ENCODE measurements at places on chromosomes 16 and 17. TPM values are rescaled to one million over a fixed set of nuclear protein-coding genes. Genes with fewer than 3 reads are reported as not detected.

DNA sequence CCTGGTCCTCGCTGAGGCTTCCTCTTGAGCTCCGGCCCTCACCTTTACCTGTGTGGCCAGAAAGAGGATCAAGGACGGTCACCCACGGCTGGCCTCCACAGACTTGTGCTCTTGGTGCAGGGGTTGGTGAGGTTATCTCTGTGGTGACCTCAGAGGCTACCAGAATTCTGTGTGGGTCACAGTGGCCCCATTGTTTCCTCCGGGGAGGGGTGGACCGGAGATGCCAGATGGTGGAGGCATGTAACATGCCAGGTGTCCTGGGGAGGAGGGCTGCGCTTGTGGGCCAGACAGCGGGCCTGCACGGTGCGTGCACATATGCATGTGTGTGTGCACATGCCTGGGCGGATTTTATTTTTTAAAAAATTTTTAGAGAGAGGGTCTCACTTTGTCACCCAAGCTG is 6.3 kb downstream of the SGCA start:
- peak; percentile 17 for DNase-seq

Gene MYO19
- 12.7 TPM for total RNA-seq

Gene CASKIN1
- total RNA-seq: 5.3 TPM

Gene ABCA8
- 52.9 TPM for total RNA-seq

Gene ABAT
- total RNA-seq: 3.4 TPM

Gene GRB7
- total RNA-seq: 2.2 TPM

DNA sequence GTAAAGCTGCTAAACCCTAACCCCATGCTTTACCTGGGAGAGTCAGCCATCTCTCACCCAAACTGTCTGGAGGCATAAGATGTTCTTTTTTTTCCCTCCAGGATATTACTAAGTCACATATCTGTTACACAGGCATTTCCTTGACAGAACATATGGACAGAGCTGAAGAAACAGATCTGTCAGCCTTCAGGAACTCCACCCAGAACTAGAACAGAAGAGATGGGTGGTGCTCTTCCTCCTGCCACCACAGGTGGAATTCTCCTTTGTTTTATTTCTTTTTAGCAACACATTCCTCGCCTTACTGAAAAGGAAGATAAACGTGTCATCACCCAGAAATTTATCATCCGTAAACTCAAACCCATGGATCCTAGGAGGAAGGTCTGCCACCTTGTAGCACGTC is 8.8 kb downstream of the MYCBPAP start:
- DNase-seq: no peak

GRCh38 chr16:24943471-24943870 is 71.7 kb downstream of the ARHGAP17 start:
- DNase-seq: no peak

- DNase-seq: peak; percentile 73
Measured at GRCh38 chr17:55576996-55577586, 65.8 kb upstream of the SMIM36 start.

DNA sequence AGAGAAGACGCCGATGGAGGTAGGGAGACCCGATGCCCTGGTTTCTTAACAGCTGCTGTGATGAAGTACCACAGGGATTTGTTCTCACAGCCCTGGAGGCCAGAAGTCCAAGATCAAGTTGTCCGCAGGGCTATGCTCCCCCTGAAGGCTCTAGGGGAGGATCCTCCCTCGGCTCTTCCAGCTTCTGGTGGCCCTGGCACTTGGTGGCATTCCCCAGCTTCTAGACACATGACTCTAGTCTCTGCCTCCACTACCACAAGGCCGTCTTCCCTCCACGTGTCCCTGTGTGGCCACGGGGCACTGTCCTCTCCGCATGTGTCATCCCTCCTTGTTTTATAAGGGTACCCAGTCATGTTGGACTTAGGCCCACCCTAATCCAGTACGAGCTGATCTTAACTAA is 375.2 kb downstream of the SLC39A11 start:
- no peak for DNase-seq

- DNase-seq: no peak
Measured at GRCh38 chr16:89618109-89618998, 4.9 kb downstream of the DPEP1 start.

GRCh38 chr17:2735896-2736295 is 13.6 kb downstream of the CCDC92B start:
- DNase-seq: no peak

- DNase-seq: peak; percentile 27
Measured at GRCh38 chr17:58310511-58311428, 17.8 kb downstream of the TSPOAP1 start.

DNA sequence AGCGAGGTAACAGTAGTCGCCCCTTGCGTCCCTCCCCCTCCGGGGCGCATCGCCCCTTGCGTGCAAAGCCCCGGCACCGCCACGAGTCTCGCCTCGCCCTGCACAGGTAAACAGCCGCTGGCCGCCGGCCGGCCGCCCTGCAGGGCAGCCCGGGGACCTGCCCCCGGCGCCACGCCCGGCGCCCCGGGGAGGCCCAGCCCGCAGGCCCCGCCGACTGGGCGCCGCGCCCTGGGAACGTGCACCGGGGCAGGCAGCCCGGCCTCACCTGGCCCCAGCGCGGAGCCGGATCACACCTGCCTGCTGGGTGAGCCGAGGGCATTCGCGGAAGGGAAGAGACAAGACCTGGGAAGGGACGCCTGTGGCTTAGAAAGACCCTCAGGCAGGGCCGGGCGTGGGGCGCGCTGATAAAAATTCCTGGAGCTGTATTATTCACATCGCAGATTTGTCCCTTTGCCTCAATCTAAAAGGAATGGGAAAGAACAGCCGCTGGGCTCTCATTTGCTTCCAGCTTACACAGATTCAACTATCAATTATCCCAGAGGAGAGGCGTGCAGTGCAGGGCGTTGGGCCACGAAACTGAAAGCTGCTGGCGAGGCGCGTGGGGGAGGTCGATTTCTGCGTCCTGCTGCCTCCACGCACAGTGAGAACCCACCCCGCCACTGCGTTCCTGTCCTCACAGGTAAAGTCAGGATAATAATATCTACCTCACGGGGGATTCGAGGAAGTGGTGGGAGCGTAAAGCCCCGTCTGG is 451.9 kb downstream of the SLC39A11 start:
- DNase-seq: no peak

- no peak for DNase-seq
Measured at GRCh38 chr16:7979448-7980132, 610.7 kb downstream of the TMEM114 start.

Gene DOC2A
- total RNA-seq: 0.13 TPM

DNA sequence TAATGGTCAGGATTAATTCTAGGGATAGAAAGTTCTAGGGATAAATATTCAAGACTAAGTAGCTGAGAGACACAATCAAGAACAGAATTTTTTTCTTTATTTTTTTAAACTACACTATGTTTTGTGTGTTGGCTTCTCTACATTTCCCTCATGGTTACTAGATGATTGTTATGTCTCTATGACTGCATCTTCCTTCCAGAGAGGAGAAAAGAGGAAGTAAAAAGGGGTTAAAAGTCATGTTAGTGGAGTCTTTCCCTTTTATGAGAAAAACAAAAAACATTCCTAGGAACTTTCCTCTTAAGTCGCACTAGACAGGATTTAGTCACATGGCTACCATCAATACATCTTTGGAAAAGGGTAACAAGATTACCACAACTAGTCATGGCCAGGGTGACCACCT is 375.0 kb downstream of the KCNJ2 start:
- no peak for DNase-seq

Gene SLFN14
- total RNA-seq: not detected

DNA sequence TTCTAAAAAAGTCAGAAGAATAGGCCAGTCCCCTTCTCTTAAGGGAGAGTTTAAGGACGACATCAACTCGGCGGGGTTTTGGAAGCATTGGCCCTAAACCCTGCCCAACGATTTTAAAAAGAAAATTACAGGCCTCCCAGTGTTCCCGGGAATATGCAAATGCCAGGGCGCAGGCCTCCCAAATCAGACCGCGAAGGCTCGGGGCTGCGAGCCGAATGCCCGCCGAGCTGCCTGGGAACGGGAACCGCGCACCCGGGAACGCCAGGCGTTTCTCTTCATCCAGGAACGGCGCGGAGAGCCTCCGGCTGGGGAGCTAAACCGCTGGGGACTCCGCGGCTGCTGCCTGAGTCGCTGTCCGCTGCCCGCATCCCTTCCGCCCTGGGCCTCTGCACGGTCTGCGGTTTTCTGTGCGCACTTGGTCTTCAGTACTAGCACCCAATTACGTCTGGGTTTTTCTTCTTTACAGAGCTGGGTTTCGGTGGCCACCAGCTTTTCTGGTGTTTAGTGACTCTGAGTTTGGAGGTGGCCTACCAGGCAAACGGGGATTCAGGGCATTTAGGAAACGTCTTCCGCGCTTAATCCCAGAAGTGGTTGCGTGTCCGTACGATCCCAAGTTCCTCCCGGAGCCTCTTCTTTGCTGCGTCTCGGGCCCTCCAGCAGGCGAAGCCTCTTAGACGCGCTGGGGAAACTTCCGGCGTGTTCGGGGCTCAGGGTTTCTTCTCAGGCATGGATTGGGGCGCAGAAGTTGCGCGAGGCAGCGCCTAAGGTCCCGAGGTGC is 5.7 kb downstream of the IRX5 start:
- DNase-seq: no peak

Gene ABCA10
- 6.9 TPM for total RNA-seq

Gene CACNA1H
- 4.2 TPM for total RNA-seq

DNA sequence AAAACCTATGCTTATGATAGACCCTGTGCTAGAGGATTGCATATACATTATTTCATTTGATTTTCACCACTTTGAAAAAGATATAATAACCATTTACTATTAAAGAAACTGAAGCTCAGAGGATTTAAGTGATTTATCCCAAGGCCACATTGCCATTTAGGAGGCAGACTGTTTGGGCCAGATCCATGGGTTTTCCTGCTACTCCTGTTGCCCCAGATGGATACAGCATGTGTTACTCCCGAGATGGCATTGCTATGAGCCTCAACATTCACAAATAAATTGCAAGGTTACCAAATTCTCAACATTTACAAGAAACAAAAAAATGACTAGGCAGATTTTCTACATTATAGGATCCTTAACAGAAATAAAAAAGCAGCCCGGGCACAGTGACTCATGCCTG is 322.1 kb upstream of the SOX9 start:
- DNase-seq: no peak

Gene SOX8
- total RNA-seq: 1.0 TPM

Gene WNT9B
- total RNA-seq: 0.13 TPM

DNA sequence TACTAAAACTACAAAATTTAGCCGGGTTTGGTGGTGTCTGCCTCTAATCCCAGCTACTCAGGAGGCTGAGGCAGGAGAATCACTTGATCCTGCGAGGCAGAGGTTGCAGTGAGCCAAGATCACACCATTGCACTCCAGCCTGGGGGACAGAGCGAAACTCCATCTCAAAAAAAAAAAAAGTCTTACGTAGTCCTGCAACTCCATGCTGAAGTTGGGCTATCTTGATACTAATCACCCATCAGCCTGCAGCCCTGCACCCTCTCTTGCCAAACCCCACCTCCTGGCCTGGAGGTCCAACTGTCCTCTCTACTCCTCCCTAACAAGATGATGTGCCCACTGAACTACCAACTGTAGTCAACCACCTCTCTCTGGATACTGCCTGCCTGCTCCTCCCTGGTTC is 4.8 kb downstream of the TMEM170A start:
- no peak for DNase-seq

GRCh38 chr17:19383681-19384470 is 3.1 kb downstream of the MFAP4 start:
- DNase-seq: peak; percentile 68

- DNase-seq: no peak
Measured at GRCh38 chr17:80821546-80821945, 170.1 kb upstream of the CHMP6 start.

Gene PIGQ
- 18.0 TPM for total RNA-seq

DNA sequence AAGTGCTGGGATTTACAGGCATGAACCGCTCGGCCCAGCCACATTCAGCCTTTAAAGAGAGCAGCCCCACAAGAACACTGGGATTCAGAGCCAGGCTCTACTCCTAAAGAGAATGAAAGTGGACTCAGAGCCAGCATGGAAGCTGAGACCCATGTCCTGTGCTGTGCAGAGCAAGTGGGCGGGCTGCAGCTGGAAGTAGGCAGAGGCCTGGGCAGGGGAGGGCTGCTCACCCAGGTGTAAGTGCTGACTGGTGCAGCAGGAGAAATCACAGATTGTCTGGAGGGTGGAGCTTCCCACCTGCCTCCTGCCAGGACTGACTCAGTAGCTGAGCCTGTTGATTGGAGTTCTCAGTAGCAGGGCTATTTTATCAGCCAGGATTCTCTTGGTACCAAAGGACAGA is 178.7 kb downstream of the KATNIP start:
- no peak for DNase-seq

Gene RDM1
- total RNA-seq: not detected

- no peak for DNase-seq
Measured at GRCh38 chr17:44961921-44962350, 6.2 kb downstream of the C1QL1 start.

GRCh38 chr16:52976539-52977167 is 76.0 kb downstream of the CHD9NB start:
- no peak for DNase-seq

Gene HSD11B2
- 0.89 TPM for total RNA-seq

DNA sequence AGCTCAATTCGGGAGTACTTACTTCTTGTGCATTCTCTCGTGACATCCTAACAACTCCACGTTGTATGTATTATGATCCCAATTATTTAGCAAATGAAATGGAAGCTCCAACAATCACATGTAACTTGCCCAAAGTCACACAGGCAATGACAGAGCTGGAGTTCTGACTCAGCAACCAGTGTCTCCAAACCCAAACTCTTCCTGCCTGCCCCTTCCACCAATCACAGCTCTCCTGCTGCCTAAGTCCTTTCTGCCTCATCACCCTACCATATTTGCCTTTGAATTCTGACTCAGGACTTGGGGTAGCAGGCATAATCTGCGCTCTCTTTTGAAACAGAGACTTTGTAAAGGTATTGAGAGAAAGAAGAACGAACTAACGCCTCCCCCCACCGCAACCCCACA is 245.2 kb upstream of the MAF start:
- no peak for DNase-seq

DNA sequence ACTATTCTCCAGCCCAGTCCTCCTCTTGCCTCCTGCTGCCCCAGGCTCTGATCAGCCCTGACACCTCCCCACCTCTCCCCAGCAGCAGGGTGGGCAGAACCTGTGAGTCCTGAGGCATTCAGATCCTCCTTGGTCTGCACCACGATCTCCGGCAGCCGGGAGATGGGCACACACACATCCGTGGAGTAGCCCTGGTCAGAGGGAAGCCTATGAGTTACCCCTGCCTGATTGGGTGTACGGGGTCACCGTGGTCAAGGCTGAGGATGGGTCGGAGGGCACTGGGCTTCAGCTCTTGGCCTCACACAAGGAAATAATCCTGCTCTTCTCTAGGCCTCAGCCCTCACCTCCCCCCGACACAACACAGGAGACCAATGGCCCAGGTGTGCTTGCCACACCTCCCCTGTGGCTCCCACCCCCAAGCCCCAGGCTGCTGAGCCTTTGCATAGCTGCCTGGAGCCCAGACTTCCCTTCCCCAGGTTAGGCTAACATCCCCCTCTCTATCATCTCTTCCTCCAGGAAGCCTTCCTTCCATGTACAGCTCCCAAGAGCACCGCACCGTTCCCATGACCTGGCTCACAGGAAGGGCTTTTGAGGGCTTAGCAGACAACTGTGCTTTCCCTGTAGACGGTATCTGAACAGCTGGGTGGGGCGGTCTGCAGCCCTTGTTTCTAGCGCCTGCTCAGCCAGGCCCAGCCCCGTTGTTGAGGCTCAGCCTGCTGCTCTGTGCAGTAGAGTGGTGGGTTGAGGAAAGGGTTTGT is 3.7 kb downstream of the LDHD start:
- DNase-seq: no peak

Data from Right ventricle myocardium superior (tissue), 1 donor.